ENCODE measurements at places on chromosomes 6 and 20. TPM values are rescaled to one million over a fixed set of nuclear protein-coding genes. Genes with fewer than 3 reads are reported as not detected.

The EYA2 gene
- 0.56 TPM for polyA plus RNA-seq

- peak; percentile 36 for DNase-seq
These were observed at the start of gene HRH3 for GRCh38 chr20:62219992-62220665. Gene HRH3 (minus strand): TSS chr20:62220278. CDS start chr20:62219970, 308 bp downstream.

- no peak for DNase-seq
These were observed 30.9 kb downstream of the HEBP2 start for GRCh38 chr6:138434925-138435324.

DNA sequence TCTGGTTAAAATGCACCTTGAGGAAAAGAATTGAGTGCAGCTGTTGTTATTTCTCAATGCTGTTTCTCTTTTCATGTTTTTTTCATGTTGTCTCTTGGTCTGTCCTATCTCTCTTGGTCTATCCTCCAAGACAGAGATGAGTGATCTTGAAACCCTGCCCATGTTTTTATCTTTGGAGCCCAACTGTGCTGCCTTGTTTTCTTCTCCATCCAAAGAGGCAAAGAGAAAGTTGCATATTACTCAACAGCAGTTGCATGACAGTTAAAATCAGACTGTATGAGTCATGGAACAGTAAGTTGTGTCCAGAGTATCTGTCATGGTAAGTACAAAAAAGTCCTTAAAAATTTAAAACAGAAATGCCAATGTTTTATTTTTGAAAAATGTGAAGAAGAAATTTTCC, 26.2 kb downstream of the BCAS1 start:
- no peak for DNase-seq

DNA sequence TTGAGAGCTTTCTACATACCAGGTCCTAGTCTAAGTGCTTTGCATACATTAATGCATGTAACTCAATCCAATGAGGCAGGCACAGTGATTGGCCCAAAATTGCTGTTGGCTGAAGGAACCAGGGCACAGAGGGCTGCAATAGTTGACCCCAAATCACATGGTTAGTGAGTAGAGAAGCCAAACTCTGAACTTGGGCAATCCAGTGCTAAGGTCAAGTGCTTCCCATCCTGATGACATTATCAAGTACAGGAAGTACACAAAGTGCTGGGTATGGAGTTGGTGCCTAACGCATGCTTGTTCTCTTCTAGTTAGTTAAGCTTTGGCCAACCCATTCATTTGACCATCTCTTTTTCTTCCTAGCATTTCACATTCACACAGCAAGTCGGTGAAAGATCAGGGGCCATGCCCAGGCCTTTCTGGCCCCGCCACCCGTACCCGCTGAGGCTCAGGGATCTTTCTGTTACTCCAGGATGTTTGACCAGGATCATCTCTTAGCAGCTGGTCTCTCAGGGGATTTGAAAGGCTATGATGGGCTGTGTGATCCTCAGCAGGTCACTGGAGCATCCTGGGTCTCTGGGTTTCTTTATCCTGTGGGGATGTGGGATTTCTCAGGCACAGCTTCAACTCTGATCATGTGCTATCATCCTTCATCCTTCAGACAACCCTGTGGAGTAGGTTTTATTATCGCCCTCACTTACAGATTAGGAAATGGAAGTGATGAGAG, 7.0 kb downstream of the KCNB1 start:
- no peak for DNase-seq

The TREM2 gene
- 0.15 TPM for polyA plus RNA-seq

DNA sequence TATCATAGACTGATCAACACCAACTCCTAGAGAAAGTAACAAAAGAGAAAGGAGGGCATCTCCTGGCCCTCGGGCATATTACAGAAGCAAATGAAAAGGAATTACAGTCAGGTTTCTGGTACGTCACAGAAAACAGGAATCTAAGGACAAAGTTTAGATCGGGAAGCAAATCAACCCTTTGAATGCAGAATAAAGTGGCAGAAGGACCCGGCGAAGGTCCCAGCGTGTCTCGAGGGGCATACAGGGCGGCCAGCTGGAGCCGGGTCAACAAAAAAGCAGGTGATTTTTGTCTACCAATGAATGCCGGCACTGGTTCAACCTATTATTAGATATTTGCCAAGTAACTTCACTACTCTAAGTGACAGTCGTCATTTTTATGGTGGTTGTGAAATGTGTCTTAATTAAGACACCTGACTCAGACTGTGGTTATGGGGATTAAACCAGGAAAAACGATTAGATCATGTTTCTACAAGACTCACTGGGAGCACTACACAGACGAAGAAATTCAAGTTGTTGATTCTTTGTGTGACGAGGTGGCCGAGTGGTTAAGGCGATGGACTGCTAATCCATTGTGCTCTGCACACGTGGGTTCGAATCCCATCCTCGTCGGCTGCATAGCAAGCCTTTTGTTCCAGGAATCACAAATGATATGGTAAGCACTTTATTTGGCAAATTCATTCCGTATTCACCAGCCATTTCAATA, 12.4 kb upstream of the ZSCAN9 start:
- DNase-seq = no peak

The CCN2 gene
- 237 TPM for polyA plus RNA-seq

The C6orf132 gene
- 5.5 TPM for polyA plus RNA-seq
